Breast epithelium (tissue), 4 donors: ENCODE measurements at places on chromosomes 11 and 22. TPM values are rescaled to one million over a fixed set of nuclear protein-coding genes. Genes with fewer than 3 reads are reported as not detected.
A peak's percentile ranks its signal among the peaks of the same experiment; 100 is the strongest.

GRCh38 chr11:123382555-123383074 lies 47.5 kb upstream of the GRAMD1B start:
- DNase-seq, result no peak

DNA sequence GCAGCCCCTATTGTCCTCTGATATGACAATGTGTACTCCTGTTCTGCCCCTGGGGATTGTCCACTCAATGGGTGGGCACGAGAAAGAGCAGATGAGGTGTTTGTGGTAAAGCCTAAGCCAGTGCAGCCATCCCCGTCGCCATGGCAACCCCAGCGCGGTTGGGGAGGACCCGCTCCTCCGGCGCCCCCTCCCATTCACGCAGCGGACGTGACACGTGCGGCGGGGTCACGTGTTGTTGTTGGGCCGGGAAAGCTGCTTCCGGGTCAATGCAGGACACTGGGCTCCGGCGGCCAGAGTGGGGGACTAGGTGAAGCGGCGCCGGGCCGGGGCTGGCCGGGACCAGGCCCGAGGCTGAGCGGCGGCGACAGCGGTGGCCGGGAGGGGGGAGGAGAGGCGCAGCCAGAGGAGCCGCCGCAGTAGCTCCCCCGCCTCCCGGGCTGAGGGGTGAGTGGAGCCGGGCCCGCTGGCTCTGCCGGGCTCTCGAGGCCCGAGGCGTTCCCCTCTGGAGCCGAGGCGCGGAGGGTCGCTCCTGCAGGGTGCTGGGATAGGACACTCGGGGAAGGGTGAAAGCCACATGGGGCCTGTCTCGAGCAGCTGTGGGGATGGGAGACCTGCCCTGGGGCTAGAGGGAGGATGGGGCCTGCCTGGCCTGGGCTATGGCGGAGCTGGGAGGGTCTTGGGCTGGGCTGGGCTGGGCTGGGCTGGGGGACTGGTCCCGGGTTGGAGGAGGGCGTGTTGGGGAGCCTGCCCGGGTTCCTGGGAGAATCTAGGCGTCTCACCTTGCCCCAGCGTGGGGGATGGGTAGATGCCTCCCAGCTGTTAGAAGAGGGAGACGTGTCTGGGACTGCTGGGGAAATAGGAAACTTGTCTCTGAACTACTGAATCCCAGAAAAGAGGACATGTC lies at the start of gene TBCEL:
TBCEL (plus strand) TSS at position 255 of the 904 bp plus-strand sequence. CDS start 21,589 bp downstream, outside the sequence.
- DNase-seq, result peak; percentile 61

OR2AG1 gene
- total RNA-seq, result not detected

GRCh38 chr11:46664612-46665011 lies 35.8 kb downstream of the ARHGAP1 start:
- no peak for DNase-seq

DNA sequence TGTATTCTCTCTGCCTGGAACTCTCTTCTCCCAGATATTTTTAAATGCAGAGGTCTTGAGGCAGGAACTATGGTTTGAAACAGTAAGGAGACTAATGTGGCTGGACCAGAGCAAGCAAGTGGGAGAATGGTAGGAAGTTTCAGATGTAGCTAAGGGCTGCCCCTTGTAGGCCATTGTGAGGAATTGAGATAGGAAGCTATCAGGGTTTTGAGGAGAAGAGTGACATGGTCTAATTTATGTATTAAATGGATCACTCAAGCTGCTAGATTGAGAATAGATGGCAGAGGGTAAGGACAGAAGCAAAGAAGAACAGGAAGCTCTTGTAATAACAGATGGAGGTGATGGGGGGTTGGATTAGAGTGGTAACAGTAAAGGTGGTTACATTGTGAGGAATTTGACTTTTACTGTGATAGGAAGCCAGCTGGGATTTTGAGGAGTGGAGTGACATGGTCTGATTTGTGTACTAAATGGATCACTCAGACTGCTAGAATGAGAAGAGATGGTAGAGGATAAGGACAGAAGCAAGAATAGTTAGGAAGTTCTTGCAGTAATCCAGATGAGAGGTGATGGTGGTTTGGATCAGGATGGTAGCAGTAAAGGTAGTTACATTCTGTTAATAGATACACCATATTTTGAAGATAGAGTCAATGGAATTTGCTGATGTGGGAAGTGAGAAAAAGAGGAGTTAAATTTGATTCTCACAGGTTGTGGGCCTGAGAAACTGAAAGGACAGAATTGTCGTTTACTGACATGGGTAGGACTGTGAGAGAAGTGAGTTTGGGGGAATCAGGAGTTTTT lies 63.0 kb downstream of the HIPK3 start:
- no peak for DNase-seq

DNA sequence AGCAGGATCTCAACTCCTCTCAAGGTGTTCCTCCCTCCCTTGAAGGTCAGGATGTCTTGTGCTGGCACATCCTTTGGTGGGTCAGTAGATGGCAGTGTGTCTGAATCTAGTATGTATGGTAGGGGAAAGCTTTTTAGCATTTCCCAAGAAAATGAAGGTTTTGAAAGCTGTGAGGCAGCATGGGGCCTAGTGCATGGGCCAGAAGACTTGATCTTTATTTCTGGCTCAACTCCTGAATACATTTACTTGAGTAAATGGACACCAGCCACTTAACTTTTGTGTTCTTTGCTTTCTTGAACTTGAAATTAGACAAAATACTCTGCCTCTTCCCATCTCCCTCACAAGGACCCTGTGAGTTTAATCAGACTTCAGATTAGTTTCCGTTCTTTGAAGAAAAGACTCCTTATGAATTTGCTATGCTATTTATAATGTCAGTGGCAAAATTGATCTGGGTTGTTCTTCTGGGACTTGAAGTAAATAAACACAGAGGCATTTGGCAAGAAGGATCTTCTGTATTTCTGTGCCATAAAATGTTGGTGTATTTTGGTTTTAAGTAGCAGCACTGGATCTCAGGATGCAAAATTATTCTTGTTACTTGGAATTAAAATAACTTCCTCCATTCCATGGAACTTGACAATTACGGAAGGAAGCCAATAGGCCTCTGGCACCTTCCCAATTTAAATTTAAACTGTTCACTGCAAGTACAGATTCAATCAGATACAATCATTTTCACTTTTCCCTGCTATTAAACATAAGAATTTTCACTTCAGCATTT lies 288.8 kb downstream of the CASP12 start:
- no peak for DNase-seq

GRCh38 chr11:95821640-95822039 lies 31.3 kb downstream of the CEP57 start:
- DNase-seq, result no peak

DNA sequence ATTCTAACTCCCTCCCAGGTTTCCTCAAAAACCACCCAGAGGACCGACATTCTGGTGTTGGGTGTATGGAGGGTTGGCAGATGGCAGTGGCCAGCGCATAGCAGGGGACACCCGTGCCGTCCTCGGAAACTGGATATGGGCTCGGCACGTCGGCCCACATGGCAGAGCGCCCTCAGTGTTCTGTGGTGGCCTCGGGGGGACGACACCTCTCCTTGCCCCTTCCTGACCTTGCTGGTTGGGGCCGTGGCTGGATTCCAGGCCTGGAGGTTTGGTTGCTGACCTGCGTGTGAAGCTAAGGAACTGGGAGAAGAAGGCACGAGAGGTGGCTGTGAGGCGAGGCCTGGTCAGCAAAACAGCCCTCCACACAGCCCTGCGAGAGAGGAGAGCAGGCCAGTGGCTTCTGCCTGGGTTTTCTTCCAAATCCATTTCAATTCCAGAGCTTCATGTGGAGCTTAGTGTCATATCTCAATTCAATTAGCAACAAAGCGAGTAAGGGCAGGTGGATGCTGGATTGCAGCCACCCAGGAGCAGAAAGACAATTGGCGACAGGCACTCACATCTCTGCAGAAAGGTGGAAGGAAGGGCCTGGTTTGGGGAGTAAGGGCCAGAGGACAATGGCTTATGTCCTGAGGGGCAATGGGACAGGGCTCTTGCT lies 478.4 kb downstream of the BRD1 start:
- peak; percentile 45 for DNase-seq

DNA sequence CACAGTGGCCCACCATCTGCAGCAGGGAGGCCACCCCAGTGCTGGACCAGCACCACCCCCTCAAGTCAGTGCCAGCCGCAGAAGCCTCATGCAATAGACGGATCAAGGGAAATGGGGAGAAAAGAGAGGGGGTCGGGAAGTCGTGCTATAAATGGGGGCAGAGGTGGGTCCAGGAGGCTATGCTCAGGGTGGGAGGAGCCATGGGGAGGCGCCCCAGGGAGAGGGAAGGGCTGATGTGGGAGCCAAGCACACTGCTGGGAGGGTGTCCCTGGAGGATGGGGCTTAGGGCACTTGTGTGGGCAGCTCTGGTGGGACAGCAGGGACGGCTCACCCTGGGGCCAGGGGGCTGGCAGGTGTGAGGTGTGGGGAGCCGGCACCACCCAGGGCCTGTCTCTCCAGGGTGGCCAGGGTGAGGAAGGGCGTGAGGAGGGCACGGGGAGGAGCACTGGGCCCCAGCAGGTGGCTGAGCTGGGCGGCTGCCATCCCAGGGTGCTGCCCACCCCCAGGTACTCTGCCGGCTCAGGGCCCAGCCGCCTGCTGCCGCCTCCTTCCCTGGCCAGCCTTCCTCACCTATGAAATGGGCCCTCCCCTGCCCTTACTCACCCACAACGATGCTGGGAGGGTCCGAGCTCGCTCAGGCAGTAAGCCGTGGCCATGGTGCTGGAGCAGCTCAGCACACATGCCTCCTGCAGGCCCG lies 18.0 kb downstream of the PHLDA2 start:
- no peak for DNase-seq

C11orf42 gene
- total RNA-seq, result not detected

TCF20 gene
- 36.1 TPM for total RNA-seq

DNA sequence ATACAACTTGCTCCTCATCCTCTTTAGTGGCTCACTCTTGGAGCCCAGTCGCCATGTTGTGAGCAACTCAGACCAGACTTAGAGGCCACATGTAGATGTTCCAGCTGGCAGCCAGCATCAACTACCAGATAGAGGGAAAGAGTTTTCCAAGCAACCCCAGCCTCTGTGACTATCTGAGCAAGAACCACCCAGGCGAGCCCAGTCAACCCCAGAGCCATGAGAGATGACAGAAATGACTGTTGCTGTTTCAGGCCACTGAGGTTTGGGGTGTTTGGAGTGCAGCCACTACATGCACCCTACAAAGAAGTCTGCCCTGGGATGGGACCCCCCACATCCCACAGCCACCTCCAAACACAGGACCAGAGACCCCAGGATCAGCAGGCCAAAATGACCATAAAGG lies 24.8 kb upstream of the CLDN5 start:
- no peak for DNase-seq

GRCh38 chr11:12756454-12756806 lies 82.2 kb downstream of the TEAD1 start:
- no peak for DNase-seq

- DNase-seq, result no peak
These were observed 48.3 kb downstream of the KREMEN1 start for GRCh38 chr22:29121124-29121523.

B4GALNT4 gene
- total RNA-seq, result 11.3 TPM

GRCh38 chr11:64395545-64396078 lies 36.6 kb downstream of the RPS6KA4 start:
- no peak for DNase-seq

DNA sequence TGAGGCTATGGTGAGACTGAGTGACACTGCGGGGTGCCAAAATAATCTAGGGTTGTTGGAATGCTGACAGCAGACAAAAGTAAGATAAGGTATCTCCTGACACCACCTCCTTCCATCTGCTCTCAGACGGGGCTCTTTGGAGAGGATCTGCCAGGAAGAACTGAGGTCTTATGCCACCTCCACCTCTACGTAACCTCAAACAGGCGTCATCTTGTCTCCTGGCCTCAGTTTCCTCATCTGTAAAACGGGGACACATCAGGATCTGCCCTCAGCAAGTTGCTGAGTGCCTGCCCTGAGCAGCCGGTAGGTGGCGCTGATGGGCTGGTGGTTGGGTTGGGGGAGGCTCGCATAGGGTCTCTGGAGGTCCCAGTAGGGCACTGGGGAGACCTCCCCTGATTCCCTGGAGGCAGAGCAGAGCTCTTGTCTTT lies 1.7 kb upstream of the MYEOV start:
- DNase-seq, result no peak

F2 gene
- total RNA-seq, result not detected

SMIM38 gene
- total RNA-seq, result 2.6 TPM

- no peak for DNase-seq
These were observed 807 bp upstream of the WT1 start for GRCh38 chr11:32435942-32436750.

MS4A12 gene
- not detected for total RNA-seq

SLC22A6 gene
- not detected for total RNA-seq

DNA sequence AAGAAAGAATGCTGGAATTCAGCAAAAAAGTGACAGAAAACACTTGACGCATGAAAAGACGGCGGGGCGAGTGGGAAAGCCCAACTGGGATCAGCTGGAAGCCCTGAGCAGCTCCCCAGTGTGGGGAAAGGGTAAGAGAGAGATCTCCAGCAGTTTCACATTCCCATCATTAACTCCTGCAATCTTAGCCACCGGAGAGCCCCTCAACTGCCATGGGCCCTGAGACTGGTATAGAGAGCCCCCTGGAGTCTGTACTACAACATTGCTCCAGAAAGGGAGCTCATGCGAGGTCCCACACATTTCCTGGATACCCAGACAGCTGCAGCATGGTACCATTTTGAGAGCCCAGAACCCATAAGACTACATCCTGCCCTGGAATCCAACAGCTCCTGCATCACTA lies 31.1 kb downstream of the MRGPRX4 start:
- no peak for DNase-seq

DNA sequence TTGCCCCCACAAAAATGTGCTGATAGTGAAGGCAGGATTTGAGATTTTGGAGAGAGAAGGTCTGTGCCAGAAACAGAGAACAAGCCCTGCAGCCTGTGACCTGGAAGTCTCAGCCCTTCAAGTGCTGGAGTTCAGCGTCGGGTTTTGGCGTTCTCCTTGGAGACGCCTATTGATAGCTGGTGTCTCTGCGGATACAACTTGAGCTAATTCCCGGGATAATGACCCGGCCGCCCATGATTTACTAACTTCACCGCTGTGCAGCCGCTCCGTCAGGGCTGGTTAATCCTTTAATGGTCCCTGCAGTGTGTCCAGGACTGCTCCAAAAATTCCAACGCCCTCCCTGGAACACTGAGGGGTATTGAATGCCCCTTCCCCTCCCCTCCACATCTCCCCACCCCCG lies 76.6 kb downstream of the WT1 start:
- no peak for DNase-seq

- DNase-seq, result no peak
These were observed 5.8 kb upstream of the PPP6R3 start for GRCh38 chr11:68454767-68455166.

GRCh38 chr22:26901198-26901816 lies 243.9 kb downstream of the MIAT start:
- DNase-seq, result no peak

UPK3A gene
- not detected for total RNA-seq

ART1 gene
- total RNA-seq, result not detected

DNA sequence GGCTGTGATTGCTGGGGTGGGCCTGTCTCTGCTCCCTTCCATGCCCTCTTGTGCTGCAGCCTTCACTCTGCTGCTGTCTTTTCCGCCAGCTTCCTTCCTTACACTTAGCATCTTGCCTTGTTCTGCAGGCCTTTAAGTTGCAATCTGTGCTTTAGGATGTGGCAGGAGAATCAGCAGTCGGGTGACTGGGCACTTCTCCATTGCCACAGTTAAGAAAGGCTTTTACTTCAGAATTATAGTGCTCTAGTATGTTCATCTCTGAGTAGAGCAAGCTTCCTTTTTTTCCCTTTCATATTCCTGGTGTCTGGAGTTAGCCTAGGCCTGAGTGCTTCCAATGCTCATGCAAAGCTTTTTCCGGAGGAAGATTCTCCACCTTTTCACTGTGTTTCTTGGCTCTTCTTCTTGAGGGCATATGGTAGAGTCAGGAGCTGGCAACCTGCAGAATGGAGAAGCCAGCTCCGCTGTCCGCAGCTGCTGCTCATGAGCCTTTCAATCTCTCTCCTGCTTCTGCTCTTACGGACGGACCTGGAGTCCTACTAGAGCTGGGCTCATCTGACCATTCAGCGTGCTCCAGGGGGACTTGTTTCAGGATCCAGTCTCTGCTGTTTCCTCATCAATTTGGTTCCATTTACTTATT lies 20.2 kb downstream of the PPP6R2 start:
- DNase-seq, result no peak
